ENCODE measurements at places on chromosomes 3 and 15.

DNA sequence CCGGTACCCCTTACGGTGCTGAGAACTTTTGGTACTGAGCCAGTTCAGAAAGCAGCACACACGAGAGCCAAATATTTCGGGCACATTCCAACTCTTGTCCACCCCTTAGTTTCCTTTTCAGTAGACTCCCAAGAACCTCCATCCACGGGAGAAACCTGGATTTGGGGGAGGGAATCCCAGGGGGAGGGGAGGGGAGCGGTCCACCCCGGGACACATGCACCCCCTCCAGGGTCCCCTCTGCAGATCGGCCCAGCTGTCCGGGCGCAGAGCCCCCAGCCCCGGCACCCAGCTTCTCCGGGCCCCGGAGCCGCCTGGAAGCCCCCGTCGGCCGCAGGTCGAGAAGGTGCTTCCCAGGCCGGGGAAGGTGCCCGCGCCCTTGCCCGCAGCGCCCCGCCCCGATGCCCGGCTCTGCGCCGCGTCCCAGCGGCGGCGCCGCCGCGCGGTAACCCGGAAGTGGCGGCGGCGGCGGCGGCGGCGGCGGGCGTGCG is 455 bp upstream of the ABHD17C start:
- no peak for DNase-seq

DNA sequence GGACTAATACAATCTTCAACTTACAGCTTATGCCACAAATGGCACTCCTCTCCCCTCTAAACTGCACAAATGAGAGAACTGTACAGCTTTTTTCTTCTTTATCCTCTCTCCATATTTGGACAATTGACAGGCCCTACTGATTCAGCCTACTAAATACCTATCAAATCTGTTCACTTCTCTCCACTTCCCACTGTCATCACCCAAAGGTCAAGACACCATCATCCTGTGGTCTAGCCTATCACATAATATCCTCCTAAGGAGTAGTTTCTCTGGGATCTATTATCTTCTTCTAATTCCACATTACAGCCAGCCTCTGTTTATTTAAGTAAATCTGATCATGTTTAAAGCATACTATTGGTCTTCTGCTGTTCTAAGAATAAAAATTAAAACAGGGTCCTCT is 33.0 kb upstream of the SLC12A8 start:
- DNase-seq: no peak

- no peak for DNase-seq
These were observed 54.8 kb upstream of the HES1 start for GRCh38 chr3:194080913-194081800.

- DNase-seq: no peak
These were observed 183.8 kb downstream of the ATG7 start for GRCh38 chr3:11455956-11456355.

- no peak for DNase-seq
These were observed 384.4 kb upstream of the ARPP21 start for GRCh38 chr3:35254917-35255316.

DNA sequence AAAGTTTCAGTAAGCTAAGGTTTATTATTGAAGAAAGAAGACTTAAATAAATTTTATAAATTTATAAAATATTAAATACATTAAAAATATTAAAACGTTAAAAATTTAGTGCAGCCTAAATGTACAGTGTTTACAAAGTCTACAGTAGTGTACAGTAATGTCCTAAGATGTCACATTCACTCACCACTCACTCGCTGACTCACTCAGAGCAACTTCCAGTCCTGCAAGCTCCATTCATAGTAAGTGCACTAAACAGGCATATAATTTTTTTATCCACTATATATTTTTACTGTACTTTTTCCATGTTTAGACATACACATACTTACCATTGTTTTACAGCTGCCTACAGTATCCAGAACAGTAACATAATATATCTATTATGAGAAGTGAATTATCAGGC is 51.5 kb downstream of the TJP1 start:
- DNase-seq: no peak

- no peak for DNase-seq
These were observed 79.6 kb downstream of the ARRDC4 start for GRCh38 chr15:98040146-98040545.

- no peak for DNase-seq
These were observed 44.6 kb downstream of the P3H2 start for GRCh38 chr3:190076136-190076535.

GRCh38 chr3:49278548-49278947 is 1.5 kb upstream of the C3orf62 start:
- DNase-seq: no peak

GRCh38 chr3:189235214-189235613 is 63.4 kb downstream of the TPRG1 start:
- no peak for DNase-seq

GRCh38 chr15:62951481-62951880 is 91.1 kb upstream of the TPM1 start:
- no peak for DNase-seq

DNA sequence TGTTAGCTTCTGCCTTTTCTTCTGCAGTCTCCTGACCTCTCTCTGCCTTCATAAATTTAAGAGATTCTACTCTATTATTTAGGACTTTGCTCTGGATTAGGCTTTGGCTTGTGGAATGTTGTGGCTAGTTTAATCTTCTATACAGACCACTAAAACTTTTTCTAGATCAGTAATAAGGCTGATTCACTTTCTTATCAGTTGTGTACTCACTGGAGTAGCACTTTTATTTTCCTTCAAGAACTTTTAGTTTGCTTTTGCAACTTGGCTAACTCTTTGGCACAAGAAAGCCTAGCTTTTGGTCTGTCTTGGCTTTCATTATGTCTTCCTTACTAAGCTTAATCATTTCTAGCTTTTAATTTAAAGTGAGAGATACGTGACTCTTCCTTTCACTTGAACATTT is 265.5 kb upstream of the TBC1D5 start:
- DNase-seq: no peak

DNA sequence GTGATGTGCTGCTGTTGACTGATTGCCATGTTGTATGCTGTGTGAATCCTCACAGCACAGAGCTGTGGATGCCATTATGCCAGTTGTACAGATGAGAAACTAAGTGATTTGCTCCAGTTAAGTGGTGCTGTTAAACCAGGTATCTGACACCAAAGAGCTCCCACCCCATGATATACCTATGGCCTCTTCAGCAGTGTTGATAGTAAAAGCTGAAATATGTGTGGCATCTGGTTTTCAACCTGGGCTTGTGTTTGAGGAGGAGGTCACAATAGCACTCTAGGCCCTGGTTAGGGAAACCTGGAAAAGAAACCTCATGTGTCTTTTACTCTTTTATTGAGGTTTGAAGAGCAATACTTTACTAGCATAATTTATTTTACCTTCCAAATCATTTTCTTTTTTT is 21.4 kb downstream of the RAD54L2 start:
- DNase-seq: no peak

GRCh38 chr3:157347577-157348303 is 88.9 kb upstream of the PTX3 start:
- no peak for DNase-seq

- DNase-seq: no peak
These were observed 50.6 kb downstream of the HACD2 start for GRCh38 chr3:123534264-123534663.

DNA sequence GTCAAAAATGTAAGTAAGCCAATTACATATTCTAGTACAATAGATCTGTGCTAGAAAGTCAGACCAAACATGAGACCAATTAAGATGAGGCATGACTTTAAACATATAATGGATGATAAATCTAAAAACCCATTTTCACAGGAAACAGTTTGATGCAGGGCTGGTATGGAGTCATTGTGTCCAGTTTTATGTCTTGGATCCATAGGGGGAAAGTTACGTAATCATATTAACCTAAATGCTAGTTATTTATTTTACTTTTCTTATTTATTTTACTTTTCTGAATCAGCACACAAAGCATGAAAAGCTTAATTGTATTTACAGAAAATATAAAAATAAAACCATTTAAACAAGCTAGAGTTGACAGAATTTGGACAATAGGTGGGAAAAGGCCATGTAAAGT is 26.3 kb upstream of the TMCC1 start:
- DNase-seq: no peak

DNA sequence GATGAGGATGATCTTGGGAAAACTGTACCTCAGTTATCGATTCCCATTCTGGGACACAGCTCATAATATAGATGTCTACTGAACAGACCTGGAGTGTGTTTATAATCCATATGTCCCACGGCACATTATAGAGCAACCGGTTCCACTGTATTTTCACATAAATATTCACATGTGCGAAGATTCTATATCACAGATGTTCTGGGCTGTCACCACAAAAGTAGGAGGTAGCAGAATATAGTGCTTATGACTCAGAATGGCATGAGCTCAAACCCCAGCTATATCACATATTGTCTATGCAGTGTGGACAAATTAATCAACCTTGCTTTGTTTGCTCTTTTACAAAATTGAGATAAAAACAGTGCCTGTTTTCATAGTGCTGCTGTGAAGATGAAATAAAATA is 640.3 kb upstream of the ADAMTS9 start:
- DNase-seq: no peak

DNA sequence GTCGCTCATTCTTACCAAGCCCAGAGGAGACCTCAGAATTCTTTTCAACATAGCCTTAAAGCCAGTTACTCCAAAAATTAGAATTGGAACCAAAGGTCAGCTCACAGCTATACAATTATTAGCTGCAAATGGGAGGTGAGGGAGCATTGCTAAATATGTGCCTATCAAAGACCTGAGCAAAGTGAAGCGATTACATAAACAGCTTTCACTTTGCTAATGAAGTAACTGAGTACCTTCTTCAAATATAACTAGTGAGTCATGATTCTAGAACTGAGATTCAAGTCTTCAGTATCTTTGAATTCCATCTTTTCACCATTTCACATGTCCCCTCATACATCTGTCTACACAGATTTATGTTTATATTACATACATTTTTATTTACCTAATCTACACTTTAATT is 122.6 kb downstream of the P2RY1 start:
- no peak for DNase-seq

DNA sequence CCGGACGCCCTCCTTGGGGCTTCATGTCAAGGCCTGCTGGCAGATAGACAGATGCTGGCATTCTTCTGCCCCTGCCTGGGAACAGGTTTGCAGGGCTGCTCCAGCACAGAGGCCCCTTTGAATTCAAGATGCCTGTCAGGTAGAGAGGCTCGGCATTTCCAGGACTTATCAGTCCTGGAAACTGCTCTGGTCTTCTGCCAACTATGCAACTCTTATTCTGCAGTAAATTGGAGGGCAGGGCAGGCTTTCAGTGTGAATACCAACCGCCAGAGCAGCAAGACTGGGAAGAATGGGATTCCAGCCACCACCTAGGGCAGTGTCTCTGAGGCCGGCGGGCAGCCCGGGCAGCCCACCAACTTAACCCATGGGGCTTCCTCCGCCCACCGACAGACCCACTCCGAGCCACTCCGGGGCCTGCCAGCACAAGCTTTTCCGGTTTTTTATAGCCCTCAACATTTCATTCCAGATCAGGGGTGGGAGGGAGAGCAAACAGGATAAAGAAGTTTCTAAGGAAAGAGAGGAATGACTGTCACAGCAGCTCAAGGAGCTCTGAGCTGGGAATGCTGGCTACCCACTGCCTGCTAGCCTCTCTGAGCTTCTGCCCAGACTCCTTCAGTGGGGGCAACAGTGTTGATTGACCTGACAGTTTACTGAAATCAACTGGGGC is 140.9 kb downstream of the NTRK3 start:
- no peak for DNase-seq

GRCh38 chr3:186843039-186843432 is 526 bp downstream of the ADIPOQ start:
- DNase-seq: no peak

- DNase-seq: no peak
These were observed 44.8 kb upstream of the SNTN start for GRCh38 chr3:63607716-63608115.

GRCh38 chr3:122032531-122032930 is 10.5 kb upstream of the ILDR1 start:
- DNase-seq: no peak

GRCh38 chr15:91887921-91888373 is 34.4 kb downstream of the SLCO3A1 start:
- DNase-seq: no peak

DNA sequence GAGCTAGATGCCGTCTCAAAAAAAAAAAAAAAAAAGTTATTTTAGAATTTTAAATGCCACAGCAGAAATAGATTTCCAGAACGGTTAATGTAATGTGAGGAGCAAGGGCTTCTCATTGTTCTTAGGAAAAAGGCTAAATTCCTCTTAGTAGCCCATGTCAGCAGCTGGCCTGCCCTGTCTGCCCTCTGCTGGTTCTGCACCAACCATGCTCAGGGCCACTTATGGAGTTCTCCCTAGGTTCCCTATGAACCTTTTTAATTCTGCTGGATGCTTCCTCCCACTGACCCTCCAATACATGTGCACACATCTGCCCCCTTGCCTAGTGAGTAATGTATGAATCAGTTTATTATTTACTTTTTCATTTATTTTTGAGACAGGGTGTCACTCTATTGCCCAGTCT is 32.2 kb upstream of the DPPA4 start:
- DNase-seq: no peak

All from AML-193 (cell line).